ENCODE measurements at places on chromosomes 3 and 15.

- DNase-seq, result no peak
Measured at GRCh38 chr3:134622806-134623365, 27.9 kb downstream of the KY start.

DNA sequence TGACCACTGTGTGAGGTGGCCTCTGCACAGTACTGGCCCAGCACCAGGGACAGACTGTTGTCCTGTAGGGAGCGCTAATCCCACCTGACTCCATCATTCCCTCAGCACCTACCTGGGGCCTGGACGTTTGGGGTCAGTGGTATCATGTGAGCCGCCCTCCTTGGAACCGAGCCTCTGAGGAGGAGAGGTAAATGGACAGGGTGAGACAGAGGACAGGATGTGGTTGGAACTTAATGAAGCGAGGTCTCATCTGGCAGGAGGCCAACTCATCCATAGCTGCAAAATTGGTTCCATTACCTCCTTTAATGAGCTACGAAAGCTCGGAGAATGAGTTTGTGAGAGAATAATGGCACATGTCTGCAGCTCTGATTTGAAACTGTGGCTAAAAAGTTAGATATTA, 13.9 kb downstream of the MAPKAPK3 start:
- DNase-seq, result no peak

- no peak for DNase-seq
Measured at GRCh38 chr3:131612745-131613144, 110.0 kb upstream of the MRPL3 start.

DNA sequence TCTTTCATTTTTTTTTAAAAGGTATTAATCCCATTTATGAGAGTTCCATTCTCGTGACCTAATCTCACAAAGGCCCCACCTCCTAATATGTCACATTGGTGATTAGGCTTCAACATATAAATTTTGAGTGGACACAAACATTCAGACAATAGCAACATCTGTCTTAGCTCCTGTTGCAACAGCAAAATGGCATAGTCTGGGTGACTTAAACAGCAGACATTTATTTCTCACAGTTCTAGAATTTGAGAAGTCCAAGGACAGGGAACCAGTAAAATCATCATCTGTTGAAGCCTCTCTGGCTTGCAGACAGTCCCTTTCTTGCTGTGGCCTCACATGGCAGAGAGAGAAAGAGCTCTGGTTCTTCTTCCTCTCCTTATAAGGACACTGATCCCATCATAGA, 3.2 kb upstream of the PLSCR2 start:
- DNase-seq, result no peak

DNA sequence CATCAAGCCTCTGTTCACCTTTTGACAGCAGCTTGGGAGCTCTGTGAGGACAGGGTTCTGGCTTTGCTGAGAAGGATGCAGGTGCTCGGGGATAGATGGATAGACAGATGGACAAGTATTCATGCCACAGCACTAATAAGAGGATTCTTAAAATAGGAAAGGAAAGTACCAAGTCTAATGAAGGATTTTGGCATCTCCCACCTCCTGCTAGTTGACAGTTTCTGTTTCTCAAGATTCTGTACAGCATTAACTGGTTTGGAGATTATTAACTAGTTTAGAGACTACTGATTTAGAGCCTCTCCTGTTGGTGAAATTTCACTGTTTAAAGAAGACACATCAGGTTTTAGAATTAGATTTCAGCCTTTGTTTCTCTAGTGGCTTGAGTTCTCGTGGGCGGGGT, 152.3 kb downstream of the CACNA1D start:
- DNase-seq, result no peak

All from right lung (tissue), 10 donors.